ENCODE measurements at places on chromosomes 13 and 19.

DNA sequence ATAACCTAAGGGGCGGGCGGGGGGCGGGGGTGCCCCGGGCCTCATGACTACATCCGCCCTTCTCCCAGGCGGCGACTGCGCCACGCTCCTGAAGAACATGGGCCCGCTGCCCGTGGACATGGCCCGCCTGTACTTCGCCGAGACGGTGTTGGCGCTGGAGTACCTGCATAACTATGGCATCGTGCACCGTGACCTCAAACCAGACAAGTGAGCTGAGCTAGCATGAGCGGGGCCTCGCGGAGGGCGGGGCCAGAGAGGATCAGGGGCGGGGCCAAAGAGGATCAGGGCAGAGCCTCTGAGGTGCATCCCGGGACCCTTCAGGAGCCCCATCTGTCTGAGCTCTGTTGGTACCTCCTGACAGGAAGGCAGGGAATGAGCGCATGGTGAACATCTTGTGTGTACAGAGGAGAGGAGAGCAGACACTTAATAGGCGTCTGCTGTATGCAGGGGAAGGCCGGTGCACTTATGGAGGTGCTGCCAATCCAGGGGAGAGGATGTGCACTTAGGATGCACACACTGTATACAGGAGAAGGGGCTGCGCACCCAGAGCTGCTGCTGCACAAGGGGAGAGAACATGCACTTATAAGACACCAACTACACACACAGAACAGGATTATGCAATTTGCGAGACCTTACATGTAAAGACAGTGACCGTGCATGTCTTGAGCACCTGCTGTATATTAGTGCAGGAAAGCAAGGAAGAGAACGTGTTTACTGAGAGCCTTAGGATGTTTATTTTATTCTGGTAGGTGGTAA is 20.9 kb upstream of the PIK3R2 start:
- DNase-seq: no peak

DNA sequence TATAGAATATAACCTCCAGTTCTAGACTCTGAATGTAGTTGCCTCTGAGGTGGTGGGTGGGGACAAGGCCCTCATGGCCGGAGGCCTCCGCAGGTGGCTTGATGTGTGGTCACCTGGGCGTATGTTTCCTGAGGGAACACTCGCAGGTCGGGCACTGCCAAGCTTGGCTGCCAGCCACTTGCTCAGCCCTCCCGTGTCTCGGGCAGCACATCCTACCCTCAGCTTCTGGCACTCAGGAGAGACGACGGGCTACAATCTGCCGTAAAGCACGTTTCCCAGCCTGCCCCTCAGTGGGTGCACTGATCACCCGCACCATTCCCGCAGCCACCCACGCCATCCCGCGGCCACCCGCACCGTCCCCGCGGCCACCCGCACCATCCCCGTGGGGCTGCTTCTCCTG is 15.2 kb downstream of the THOP1 start:
- no peak for DNase-seq

DNA sequence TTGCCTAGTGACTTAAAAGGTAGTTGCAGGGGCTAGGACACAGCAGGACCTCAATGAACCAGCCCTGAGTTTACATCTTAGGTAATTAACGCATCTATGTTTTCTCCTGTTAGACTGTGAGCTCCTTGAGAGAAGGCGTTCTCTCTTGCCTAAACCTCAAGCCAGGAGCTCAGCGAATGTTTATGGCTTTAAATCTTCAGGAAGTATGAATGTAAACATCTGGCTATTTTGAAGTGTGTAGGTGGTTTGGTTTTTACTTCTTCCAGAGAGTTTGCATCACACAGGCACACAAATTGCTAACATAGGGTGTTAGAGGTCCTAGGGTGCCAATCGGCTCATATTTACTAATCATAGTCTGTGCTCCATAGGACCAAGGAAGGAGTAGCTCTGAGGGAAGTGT is 387.7 kb upstream of the ZNF507 start:
- DNase-seq: no peak

DNA sequence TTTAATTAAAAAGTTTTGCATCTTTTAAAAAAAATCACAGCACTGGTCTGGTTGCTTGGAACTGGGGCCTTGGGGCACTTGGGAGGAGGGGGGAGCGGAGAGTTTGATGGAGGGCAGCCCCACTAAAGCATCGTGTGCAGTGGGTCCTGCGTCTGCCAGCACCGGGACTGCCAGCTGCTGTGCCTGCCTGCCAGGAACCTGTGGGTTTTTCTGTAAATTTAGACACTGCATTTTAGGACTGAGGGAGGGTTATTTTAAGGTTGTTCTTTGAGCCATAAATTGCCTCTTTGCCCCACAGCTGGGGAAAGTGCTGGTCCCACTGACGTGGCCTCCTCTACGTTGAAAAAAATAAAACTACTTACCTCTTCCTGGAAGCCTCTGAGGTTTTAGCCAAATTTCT is 2.9 kb downstream of the KLF2 start:
- DNase-seq: no peak

GRCh38 chr19:49200238-49200862 is 42.8 kb downstream of the TRPM4 start:
- DNase-seq: no peak

DNA sequence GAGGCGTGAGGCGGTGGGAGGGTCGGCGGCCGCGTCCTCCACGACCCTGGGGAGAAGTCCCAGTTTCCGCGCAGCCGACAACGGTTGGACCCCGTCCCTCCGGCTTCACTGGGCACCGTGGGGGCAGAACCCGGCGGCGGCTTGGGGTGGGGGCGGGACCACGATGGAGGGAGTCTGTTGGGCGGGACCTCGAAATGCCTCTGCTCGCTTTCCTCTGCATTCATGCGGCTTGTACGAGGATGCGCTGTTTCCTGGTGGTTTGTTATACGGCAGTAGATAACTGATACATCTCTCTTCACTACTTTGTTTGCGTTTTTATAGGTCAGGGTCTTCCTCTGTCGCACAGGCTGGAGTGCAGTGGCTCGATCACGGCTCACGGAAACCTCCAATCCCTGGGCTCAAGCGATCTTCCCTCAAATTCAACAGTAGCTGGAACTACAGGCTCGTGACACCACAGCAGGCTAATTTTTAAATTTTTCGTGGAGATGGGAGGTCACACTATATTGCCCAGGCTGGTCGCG is 24.6 kb upstream of the ZNF846 start:
- peak; percentile 13 for DNase-seq

DNA sequence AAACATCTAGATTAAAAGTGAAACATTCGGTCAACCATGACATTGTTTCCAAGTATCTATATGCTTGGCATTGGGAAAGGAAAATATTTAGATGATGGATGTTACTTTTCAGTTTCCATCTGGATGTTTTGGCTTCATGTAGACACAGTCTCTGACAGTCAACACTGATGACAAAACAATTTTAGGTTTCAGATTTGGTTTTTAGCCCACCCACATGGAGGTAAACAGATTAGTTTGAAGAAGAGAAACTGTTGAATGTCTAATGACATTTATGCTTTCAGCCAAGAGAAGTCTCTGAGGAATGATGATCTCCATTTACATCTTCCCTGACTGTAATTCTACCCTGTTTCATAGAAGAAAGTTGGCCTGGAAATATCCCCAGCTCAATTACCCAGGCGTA is 379.1 kb downstream of the SLITRK6 start:
- no peak for DNase-seq

DNA sequence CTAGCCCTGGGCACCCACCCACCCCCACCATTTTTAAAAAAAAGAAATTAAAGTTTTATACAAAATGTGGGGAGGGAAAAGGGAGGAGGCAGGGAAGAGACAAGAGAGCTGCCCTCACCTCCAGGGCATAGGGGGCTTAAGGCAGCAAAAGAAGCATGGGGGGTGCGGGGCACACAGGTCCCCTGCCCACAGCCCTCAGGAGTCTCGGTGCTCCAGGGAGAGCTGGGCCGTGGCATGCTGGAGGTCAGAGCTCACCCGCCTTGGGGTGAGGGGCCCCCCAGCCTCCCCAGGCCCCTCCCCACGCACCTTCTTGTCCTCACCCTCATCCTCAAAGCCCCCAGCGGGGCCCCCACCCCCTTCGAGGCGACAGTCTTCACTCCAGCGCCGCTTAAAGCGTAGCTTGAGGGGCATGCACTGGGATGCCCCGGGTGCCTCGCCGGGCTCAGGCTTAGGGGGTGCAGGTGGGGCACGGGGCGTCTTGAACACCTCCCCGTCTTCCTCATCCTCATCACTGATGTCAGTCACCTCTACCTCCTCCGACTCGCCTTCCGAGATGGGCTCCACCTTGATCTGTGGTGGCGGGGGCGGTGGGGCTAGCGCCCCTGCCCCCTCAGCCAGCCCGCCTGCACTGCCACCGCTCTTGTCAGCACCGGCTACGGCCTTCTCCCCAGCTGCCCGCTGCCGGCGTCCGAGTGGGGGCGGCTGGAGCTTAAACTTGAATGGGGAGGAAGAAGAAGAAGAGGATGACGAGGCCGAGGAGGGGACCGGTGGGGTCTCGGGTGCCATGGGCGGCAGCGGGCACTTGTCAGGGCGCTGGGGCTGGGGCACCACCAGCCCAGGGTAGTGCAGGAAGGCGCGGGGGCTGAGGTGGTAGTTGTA is 6.1 kb upstream of the GSK3A start:
- DNase-seq: no peak

DNA sequence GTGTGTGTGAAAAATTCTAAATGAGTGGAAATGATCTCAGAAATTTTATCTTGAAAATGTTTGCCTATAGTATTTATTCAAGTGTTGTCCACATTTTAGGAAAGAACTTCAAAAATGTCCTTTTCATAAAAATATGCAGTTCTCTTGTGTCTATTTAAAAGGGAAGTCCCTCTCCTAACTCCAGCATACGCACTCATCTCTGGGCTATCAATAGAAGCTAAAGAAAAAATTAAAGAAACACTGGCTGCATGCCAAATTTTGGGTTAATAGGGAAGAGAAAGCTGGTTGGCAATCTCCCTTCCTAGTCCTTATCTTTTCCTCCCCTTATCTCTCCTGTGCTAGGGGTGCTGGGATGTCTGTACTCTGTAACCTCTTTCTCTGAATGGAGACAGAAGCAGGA is 313.3 kb downstream of the ENOX1 start:
- DNase-seq: no peak

DNA sequence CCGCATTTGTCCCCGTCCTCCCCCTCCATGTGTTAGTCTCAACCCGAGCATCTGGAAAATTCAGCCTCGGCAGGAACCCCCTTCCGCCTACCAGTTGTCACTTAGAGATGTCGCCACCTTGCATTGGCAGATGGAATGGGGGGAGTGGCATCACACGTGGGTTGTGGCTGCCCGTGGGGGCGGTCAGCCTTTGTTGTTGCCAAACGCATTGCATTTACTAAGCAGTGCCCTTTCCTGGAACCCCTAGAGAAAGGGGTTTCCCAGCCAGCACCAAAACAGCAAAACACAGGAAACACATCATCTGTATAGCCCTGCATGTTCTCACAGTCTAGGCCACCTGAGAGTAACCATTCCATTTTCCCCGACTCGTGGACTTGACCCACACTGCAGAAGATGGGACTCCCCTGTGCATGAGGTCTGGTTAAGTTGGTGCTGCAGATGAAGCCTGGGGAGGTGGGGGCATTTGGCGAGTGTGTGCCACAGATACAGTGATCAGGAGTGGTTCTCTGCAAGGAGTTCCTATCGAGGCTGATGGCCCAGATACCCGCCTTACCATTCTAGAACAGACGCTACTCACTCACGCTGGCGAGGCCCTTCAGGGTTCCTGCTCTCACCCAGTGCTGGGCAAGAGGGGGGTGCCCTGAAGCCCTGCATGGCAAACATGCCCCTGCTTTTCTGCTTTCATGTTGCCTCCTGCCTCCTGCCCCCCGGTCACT is 38.3 kb downstream of the TMED1 start:
- DNase-seq: no peak

GRCh38 chr19:2636897-2637683 is 65.4 kb downstream of the GNG7 start:
- DNase-seq: peak; percentile 47

DNA sequence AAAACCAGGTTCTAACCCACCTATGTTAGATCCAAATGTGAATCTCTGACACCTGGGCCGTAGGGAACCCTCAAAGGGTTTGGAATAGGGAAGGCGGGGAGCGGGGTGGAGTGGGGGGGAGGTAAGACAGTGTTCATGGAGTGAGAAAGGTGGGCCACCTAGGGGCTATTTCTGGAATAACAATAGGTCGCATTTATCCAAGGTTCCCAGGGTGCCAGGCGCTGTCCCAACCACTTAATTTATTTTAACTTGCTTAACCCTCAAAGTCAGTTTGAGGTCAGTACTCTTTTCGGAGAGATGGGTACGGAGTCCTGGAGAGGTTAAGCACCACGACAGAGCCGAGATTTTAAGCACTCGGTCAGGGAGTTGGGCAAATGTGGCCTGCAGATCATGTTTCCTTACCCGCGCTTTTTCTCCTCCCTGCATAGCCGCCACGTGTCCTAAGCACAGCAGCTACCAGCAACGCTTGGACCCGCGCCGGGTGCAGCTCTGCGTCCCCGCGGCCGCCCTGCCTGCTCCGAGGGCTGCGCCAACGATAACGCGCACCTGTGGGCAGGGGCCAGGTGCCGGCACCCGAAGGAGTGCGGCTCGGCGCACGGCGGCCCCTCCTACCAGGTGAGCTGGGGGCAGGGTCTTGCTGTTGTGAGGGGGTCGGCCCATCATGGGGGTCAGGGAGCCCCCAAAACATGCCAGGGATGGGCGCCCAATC is 25.0 kb upstream of the FXYD3 start:
- no peak for DNase-seq

- no peak for DNase-seq
These were observed 29.6 kb upstream of the TNFSF11 start for GRCh38 chr13:42544246-42544926.
